AG04449 (cell line): ENCODE measurements at places on chromosomes 5 and 9.

GRCh38 chr5:9121597-9121996 lies 424.3 kb downstream of the SEMA5A start:
- no peak for DNase-seq

DNA sequence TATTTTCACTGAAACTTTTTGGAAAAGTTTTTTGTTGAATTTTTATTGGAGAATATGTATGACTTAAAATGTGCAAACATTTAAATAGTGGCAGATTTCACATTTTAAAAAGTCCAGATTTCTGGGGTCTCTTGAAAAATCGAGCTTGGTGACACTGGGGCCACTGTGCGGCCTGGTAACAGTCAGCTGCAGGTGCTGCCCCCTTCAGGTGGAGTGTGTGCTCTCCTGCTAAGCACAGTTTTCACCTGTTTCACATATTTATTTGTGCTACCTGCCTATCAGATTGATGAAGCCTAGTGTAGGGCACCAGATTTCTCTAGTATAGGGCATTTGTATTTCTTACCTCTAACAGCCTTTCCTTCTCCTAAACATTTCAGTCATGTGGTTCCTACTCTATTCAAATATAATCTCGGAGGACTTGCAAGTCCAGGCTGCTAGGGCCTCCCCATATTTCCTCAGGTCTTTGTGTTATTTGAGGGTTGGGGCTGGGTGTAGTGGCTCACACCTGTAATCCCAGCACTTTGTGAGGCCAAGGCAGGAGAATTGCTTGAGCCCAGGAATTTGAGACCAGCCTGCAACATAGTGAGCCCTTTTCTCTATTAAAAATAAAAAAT lies 95.8 kb upstream of the KLF9 start:
- no peak for DNase-seq

GRCh38 chr5:97097326-97098230 lies 44.8 kb downstream of the LIX1 start:
- DNase-seq, result no peak

DNA sequence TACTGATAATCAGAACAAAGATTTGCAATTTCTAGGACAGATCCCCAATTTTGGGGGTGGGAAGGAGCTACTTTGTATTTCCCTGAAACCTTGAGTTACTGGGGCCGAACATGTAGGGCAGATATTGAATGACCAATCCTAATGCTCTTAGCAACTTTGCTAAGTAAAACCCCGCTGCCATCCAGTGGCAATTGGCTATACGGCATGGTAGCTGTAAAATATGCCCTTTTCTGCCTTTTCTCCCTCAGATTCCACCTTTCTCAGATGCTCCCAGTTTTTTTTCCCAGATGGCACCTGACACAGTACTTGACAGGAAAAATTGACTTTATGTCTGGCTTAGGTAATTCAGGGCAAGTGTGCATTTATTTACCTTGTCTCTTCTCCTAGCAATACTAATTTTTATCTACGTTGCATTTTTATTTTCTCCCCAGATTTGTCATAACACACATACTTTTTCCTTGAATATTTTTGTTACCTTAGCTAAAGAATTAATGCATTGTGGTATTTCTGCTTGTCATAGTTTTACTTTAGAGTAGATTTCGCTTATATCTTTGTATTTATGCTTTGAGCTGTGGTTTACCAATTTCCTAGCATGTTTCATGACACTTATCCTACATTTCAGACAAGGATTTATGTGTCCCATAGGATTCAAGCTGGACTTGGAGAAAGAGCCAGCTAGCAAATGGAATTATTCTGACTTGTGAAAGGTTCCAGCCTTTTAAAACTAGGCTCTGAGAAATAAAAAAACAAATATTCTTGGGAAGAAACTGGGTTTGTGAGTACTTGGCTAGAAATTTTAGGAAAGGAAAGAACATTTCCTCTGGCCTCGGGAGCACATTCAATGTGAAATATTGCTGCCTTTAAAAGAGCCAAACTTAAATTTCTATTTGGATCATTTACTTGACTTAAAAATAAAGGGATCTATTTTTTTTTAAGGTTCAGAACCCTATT lies 37.4 kb downstream of the PIK3R1 start:
- DNase-seq, result no peak

DNA sequence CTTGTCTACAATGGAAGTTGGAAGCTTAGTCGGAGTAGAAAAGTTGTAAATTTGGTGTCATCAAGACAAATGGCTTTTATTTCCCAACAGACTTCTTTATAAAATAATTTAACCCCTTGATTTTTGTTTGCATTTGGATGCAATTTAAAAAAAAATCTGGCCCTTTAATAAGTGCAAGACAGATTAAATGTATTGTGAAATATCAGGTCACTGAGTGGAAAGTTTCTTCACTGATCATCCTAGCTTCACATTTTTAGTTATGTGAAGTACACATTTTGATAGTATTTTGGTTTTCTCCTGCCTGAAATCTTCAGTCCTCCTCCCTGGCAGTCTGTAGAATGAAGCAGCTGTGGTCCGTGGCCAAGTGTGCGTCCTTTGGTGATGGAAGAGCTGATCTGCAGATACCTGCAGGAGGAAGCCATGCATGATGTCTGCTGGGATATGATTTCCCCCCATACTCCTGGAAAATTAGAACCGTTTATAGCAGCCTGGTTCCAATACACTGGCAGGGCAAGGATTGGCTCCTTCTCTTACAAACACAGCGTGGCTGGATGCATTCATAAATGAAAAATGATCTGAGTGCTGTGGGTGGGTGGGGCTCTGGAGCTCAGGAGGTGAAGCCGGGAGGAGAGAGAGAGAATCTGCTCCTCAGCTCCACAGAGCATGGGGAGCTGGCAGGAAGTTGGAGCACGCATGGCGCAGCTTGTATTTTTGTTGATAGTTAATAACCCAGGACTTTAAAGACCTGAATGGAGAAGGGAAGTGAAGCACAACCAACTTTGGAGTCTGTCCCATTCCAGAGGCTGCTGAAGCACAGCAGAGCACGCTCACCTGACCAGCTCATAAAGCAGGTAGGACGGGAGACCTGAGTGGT lies 238.4 kb downstream of the GOLPH3 start:
- no peak for DNase-seq

GRCh38 chr5:68932830-68933434 lies 160.9 kb upstream of the SLC30A5 start:
- DNase-seq, result no peak

DNA sequence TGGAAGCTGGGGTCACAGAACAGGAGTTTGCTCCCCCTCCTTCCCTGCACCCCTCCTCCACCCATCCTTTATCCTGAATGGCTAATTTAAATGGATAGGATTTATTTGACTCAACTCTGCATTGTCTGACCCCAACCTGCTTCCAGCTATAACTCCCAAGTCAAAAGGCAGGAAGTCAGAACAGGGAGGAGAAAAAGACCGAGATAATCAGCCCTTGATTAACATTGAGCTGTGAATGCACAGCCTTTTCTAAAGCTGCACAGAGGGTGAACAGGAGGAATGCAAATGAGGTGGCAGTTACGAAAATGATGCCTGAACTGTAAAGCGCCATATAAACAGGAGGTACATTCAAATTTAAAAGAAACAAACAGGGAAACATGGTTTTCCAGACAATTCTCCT lies 152.8 kb downstream of the SPOCK1 start:
- DNase-seq, result no peak

DNA sequence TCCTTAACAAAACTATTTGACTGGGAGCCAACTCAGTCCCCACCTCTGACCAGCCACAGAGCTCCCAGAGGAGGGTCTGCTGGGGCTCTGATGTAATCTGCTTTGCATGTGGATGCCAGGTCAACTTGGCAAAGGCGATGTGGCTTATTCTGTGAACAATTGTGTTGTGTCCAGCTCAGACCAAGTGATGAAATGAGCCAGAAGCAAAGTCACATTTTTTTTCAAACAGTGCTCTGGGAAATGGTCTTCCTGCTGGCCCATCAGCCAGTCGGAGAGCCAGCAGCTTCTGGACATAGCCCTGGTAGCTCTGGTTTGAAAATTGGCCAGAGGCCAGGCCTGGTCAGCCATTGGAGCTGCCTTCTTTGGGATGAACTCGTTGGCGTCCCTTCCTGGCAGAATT lies 86.5 kb downstream of the ANGPTL2 start:
- DNase-seq, result no peak

GRCh38 chr9:105958587-105958986 lies 264.2 kb downstream of the TMEM38B start:
- DNase-seq, result no peak
